ENCODE measurements at places on chromosomes 5 and 9. TPM values are rescaled to one million over a fixed set of nuclear protein-coding genes. Genes with fewer than 3 reads are reported as not detected.
A peak's percentile ranks its signal among the peaks of the same experiment; 100 is the strongest.

WDR36 gene
- total RNA-seq: 19.5 TPM

- no peak for DNase-seq
Observed at GRCh38 chr9:87276851-87277261, 220.8 kb upstream of the DAPK1 start.

GRCh38 chr5:50564079-50564478 is 102.4 kb upstream of the PARP8 start:
- DNase-seq: no peak

GRCh38 chr9:68836788-68837187 is 131.7 kb downstream of the PIP5K1B start:
- DNase-seq: no peak

GPSM1 gene
- total RNA-seq: 24.6 TPM

GRCh38 chr5:150789943-150790611 is 11.5 kb downstream of the SMIM3 start:
- DNase-seq: peak; percentile 45

DNA sequence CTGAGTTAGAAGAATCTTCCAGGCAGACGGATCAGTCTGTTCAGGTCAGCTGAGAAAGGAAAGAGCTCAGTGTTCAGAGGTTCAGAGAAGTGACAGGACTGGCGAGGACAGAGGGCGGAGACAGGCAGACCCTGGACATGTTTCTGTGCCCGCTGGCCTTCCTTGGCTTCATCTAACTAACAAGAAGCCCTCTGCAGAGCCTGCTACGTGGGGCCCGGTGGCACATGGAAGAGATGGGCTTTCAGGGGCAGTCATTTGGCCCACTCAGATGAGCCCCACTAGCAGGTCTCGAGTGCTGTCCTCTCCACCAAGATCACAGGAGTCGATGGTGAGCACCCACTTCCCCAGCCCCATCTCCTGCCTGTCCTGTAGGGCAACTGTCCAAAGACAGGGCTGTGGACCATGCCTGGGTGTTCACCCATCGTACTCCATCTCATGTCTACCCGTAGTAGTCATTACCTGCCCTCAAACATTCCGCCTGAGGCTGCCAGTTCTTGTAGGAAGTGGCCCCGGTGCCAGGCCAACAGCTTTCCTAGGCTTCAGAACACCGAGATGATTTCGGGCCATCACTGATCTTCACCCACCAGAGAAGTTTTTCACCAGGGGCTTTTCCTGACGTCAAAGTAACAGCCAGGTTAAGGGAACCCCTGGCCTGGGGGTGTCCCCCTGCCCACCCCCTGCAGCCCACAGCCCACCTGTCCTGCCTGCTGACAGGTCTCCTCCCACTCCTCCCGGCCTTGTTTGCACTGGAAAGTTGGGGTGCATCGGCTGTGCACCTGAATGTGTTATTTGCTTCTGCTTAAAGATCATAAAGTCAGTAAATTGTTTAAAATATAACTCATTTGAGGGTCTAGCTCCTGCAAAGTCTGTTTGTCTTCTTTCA is 14.0 kb downstream of the IRX2 start:
- DNase-seq: no peak

All from mucosa of gallbladder (tissue), 1 donor.